Anterior cingulate cortex (tissue), 58 donors: ENCODE measurements at places on chromosomes 2 and 18.

GRCh38 chr2:14257801-14258507 lies 374.6 kb upstream of the LRATD1 start:
- DNase-seq, result no peak

DNA sequence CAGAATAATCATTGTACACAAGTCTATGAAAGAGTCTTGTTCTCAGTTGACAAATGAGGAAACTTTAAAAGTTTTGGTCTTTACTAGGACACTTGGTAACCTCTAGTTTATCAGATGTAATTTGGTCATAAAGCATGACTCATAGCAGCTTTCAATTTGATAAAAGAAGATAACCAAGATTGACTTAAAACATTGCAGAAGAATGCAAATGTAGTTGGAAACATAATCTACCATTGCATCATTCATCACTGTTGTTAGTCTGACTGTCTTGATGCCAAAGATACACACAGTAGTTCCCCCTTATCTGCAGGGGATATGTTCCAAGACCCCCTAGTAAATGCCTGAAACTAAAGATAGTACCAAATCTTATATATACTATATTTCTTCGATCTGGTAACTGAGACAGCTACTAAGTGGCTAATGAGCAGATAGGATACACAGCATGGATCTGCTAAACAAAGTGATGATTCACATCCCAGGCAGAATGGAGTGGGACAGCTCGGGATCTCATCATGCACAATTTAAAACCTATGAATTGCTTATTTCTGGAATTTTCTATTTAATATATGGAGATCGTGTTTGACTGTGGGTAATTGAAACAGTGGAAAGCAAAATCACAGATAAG lies 131.4 kb upstream of the CCDC68 start:
- DNase-seq, result no peak

- no peak for DNase-seq
These were observed 79.5 kb downstream of the FAM161A start for GRCh38 chr2:61774351-61774750.

DNA sequence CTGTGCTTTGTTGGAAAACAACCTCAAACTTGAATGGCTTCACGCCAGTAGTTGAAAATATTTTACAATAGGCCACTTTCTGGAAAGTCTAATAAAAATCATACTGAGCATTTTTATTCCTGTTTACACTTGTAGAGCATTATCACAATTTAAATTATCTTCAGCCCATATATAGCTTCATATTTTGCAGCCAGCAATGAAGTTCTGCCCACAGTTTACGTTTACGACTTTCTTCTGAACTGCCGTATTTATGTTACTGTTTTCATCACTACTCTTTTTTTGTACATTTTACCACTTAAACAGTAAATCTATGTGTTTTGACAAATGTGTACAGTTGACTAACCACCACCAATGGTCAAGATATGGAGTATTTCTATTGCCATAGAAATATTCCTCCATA lies 86.2 kb downstream of the COPS8 start:
- DNase-seq, result no peak

- no peak for DNase-seq
These were observed 24.0 kb downstream of the LCT start for GRCh38 chr2:135812907-135813511.
